Daoy (cell line): ENCODE measurements at places on chromosomes 2 and 18.

- no peak for DNase-seq
Measured at GRCh38 chr2:158786897-158787296, 8.2 kb upstream of the DAPL1 start.

- no peak for DNase-seq
Measured at GRCh38 chr2:101969723-101970122, 22.0 kb upstream of the IL1R2 start.

DNA sequence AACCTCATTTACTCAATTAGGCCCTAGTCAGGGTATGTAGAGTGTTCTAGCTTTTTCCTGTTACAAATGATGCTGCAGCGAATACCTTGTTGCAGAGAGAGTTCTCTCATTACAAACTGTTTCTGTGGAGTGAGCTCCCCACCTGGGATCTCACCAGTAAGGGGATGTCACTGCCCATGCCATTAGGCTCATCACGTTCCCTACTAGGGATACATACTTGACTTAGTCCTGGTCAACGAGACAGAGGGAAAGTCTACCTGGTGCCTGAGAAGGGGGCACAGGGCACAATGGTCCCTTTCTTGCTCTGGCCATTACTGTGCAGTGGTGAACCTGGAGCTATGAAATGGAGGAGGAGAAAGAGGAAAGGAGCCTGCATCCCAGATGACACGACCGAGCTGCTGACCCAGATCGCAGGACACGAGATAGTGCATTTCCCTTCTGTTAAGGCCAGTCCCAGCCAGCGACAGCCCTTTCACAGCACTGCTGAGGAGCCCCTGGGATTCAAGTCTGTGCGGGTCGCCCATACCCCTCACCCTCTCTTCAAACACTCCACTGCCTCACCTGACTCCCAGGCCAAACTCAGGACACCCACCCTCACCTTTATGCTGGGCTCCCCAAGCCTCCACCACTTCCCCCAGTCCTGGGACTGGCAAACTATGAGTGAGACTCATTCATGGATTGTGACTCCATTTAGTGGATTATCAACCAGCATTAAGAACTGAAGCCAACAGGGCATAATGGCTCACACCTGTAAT is 16.0 kb downstream of the MALL start:
- no peak for DNase-seq

GRCh38 chr2:34875091-34875745 is 1276.1 kb upstream of the FAM98A start:
- no peak for DNase-seq

- DNase-seq: peak; percentile 25
Measured at GRCh38 chr2:86038291-86039081, 67.2 kb downstream of the POLR1A start.

DNA sequence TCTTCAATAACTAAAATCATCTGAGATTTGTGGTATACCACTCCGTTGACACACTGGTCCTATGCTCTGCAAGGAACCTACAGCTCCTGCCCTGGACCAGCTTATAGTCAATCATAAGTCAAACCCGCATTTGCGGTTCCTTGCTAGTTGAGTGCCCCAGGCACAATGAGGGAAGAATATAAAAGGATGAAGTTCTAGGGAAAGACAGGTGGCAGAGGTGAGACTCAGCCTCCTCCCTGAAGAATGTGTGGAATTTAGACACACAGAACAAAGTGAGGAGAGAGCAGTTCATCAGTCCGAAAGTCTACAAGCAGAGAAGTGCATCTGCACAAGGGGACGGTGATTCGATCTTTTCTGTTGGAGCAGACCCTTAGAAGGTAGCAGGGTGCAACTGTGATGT is 615.0 kb upstream of the FANCL start:
- DNase-seq: no peak

GRCh38 chr2:111072220-111072871 is 48.4 kb upstream of the BCL2L11 start:
- DNase-seq: peak; percentile 77

GRCh38 chr2:8740136-8740535 is 58.3 kb downstream of the ID2 start:
- no peak for DNase-seq

- no peak for DNase-seq
Measured at GRCh38 chr2:200189964-200190363, 116.5 kb upstream of the SPATS2L start.

DNA sequence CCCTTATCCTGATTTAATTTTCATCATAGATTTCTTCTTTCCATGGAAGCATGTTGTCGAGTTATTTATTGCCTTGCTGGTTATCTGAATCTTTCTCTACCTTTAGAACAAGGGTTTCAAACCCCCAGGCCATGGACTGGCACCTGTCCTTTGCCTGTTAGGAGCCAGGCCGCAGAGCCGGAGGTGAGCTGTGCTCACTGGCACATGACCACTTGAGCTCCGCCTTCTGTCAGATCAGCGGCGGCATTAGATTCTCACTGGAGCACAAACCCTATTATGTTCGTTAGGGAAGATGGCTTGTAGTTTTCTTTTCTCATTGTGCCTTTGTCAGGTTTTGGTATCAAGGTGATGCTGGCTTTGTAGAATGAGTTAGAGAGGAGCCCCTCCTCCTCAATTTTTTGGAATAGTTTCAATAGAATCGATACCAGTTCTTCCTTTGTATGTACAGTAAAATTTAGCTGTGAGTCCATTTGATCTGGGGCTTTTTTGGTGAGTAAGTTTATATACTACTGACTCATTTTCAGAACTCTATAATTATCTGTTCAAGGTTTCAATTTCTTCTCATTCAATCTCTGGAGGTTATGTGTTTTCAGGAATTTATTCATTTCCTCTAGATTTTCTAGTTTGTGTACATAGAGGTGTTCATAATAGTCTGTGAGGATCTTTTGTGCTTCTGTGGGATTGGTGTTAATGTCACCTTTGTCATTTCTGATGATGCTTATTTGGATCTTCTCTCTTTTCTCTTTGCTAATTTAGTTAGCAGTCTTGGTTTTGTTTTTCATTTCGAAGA is 668.0 kb upstream of the FAM98A start:
- no peak for DNase-seq

- DNase-seq: no peak
Measured at GRCh38 chr2:218885981-218886947, 5.6 kb downstream of the WNT10A start.

DNA sequence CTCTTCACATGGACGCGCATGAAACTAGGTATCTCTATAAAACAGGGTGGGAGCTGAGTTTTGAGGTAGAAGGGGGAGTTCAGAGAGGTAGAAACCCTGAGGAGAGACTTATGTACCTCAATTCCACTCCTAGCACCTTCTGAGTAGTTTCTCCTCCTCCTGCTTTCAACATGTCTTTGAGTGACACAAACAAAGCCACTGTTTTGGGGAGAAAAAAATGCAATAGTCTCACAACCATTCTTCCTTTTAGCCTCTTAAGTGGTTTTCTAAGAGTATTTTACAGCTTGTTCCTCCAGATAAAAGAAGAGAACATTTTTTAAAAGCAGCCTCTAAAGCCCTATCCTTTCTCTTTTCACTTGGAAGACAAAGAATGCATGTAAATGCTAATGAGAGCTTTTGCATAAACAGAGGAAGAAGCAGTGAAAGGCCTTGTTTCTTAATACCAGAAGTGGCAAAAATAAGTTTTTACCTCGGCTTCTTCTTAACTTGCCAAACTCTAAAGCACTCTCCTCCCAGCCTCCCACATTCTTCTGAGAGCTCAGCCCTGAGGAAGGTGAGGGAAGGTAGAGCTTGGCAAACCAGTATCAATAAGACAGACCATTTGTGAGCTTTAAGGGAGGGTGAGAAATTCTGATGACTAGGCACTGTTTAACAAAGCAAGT is 1304.4 kb upstream of the ACVR2A start:
- no peak for DNase-seq

- no peak for DNase-seq
Measured at GRCh38 chr18:448116-448790, 52.2 kb downstream of the COLEC12 start.

DNA sequence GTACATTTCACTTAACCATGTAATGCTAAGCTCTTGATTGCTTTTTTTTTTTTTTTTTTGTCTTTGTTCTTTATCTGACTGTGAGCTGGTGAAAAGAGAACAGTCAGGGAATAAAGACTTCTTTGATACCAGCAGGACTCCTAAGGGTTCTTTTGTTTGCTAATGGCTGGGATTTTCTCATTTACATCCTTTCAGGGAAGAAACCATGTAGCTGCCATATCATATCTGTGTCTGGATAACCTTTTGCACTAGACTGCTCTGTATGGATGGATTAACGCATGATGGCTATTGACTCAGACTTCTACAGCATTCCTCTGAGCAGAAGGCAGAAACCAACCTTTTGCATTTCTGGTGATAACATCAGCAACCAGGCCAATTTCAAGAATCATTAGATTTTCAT is 504.0 kb downstream of the LRRTM4 start:
- DNase-seq: no peak

- DNase-seq: no peak
Measured at GRCh38 chr2:215751911-215752272, 261.5 kb downstream of the MREG start.

GRCh38 chr2:71130905-71131244 is 441 bp downstream of the MPHOSPH10 start:
- DNase-seq: no peak

DNA sequence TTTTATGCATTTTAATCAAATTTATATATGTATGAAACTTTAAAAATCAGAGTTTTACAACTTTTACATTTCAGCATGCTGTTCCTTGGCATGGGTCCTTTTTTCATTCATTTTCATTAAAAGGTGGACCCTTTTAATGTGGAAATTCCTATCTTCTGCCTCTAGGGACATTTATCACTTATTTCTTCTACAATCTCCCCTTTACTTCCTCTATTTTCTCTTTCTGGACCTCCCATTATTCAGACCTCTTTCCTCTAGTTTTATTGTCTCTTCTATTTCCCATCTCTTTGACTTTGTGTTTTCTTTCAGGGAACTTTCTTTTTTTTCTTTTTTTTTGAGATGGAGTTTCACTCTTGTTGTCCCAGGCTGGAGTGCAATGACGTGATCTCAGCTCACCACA is 5.7 kb downstream of the PROC start:
- no peak for DNase-seq

DNA sequence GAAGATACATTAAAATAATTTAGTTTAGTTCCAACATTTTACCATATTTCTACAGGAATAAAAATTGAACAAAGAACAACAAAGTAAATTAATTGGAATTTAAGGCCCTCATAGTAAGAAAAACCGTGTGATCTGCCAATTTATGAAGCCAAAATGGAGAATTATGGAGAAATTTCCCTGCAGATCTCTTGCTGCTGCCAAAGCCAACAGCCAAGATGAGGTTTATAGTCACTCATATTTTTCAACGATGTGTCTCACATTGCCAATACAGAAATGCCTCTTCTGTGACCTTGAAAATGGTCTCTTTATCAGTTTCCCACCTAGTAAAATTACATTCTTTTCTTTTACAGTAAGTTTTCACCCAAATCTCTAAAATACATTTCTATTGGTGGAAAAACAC is 317.2 kb upstream of the FIGN start:
- no peak for DNase-seq

DNA sequence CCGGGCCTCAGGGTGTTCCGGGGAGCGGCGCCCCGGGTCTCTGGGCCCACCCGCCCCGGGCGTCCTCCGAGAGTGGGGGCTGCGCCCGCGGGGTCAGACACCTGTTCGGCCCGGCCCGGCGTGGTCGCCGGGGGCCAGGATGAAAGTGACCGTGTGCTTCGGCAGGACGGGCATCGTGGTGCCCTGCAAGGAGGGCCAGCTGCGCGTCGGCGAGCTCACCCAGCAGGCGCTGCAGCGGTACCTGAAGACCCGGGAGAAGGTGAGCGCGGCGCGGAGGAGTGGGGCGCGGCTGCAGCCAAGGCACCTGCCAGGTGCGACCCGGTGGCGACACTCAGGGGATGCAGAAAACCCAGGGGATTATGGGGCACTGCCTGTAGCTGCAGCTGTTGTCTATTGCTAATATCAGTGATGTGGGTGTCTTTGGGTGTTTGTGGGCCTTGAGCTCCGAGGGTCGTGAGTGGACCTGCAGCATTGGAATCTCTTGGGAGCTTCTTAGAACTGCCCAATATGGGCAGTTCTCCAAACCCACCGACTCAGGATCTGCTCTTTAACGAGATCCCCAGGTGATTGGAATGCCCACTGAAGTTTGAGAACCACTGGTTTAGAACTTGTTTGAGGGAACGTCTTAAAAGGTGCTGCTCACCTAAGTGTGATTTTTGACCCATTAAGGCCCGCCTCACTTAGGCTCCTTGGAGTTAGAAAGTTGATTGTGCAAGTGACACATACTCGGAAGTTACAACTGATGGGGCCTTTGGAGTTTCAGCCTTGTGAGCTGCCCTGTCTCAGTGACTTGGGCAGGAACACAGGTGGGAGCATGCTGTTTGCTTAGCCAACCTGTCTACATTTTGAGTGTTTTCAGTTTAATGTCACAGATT is 823 bp downstream of the PARD3B start:
- DNase-seq: no peak

DNA sequence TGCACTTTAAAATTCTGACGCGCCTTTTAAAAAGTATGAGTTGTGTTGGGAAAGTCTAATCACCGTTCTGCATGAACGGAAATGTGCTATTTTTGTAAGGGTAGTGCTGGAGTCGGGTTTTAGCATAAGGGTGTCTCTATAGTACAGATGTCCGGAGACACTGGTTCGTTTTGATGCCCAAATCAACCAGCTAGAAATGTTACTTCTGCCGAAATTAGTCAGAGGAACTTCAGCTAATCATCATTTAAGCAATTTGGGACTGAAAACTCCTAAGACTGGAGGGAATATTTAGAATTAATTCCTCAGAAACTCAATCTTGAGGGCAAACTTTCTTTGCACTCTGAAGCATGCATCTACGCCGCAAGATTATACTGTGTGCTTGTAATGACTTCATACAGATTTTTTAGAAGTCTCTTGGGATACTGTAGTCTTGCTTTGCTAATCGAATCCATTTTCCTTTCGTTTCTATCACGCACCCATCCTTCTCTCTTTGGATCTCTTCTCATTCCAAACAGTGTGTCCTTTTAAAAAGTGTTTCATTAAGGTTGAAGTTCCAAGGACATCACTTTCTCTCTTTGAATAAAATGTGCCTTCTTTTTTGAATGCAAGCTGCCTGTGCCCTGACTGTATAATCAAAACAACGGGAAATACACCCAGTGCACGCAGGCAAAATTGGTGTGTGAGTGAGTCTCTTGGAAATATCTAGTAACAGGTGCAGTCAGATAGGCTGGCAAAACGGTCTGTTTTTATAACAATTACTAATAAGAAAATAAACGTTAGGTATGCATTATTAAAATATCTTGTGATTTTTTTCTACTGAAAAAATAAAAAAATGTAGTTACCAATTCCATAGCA is 270.9 kb upstream of the TCF4 start:
- DNase-seq: peak; percentile 42

GRCh38 chr2:15991231-15991630 is 50.9 kb downstream of the MYCN start:
- no peak for DNase-seq

DNA sequence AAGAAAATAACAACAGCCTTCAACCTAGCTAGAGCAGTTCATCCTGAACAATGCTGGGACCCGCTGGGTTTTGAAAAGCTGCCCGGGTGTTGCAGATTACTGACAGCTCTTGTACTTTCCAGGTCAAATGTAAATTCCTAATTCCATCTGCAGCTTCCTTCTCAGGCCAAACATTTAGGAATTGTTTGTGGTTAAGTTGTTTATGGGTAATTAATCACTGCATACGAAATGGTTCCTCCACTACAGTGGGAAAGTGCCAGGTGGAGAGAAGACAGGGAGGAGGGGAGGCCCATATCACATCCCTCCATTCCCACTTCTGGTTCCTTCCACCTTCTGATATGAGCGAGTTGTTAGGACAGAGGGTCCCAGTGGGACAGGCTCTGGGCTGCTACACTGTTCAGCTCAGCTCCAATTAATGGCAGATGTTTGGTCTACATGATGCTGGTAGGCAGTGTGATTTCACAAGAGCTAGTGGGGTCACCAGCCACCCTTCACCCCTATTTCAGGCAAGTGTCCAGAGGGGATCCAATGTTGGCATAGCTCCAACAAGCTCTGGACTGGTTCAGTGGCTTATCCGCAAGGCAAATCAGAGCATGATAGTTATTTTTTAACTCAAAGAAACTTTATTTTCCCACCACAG is 112.9 kb upstream of the ACAA2 start:
- no peak for DNase-seq
